Purkinje cell (primary cell): ENCODE measurements at places on chromosomes 11 and 22. TPM values are rescaled to one million over a fixed set of nuclear protein-coding genes. Genes with fewer than 3 reads are reported as not detected.

PANX2 gene
- polyA plus RNA-seq, result 0.11 and 0.43 TPM in 2 replicates

PRG3 gene
- polyA plus RNA-seq, result not detected in 2 replicates

EMID1 gene
- polyA plus RNA-seq, result 0.98 TPM in 1 of 2 replicates, not detected in the other

HTR3A gene
- not detected in 2 replicates for polyA plus RNA-seq

VPREB1 gene
- polyA plus RNA-seq, result not detected in 2 replicates

SEPTIN3 gene
- polyA plus RNA-seq, result 31.4 and 45.8 TPM in 2 replicates

HOATZ gene
- polyA plus RNA-seq, result not detected in 2 replicates

INPPL1 gene
- 0.10 and 0.70 TPM in 2 replicates for polyA plus RNA-seq

P2RY6 gene
- polyA plus RNA-seq, result not detected in 2 replicates

TESMIN gene
- polyA plus RNA-seq, result 2.2 and 2.4 TPM in 2 replicates

SC5D gene
- 97.1 and 108 TPM in 2 replicates for polyA plus RNA-seq
